Caco-2 (cell line): ENCODE measurements at places on chromosomes 5 and 9.
A peak's percentile ranks its signal among the peaks of the same experiment; 100 is the strongest.

DNA sequence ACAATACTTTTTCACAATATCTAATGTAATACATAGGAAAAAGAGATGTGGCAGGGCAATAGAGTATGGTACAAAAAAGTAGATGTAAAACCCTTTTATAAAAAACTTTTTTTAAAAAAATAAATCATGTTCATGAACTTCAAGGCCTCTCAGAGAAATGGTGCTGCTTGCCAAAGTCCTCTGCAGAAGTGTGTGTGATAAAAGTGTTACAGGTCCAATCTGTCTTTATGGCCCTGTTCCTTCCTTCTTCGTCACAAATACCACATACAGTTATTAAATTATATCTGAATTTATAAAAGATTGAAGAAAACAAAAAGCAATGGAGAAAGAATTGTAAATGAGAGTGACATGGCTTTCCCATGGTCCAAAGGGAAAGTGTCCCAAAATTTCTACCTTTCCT is 21.7 kb upstream of the CCNH start:
- no peak overlapping the region for H3K4me3 ChIP-seq
- no peaks in the 10 kb centered on the region for H3K27me3 ChIP-seq
- H3K27ac ChIP-seq: no peak overlapping the region
- no peaks in the 10 kb centered on the region for H3K36me3 ChIP-seq

DNA sequence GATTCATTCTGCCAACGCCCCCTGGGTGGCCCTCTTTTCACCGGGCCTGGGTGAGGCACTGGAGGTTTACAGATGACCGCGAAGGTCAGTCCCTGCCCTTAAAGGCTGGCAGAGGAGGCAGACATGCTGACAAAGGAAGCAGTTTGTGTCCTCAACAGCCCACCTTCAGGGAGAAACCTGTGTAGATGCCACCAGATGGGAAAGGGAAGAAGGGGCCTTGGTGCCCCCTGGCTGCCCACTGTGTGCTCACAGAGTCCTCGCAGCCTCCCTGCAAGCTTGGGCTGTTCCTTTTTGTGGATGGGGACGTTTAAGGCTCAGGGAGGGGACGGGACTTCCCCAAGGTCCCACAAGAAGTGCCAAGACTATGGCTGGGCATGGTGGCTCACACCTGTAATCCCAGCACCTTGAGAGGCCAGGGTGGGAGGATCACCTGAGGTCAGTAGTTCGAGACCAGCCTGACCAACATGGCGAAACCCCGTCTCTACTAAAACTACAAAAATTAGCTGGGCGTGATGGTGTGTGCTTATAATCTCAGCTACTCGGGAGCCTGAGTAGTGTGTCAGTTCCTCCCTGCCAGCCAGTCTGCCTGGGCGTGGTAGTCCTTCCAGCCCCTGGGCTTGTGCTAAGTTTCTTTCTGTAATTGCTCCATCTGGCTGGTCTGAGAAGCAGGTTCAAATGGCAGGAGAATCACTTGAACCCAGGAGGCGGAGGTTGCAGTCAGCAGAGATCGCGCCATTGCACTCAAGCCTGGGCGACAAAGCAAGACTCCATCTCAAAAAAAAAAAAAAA is 36.2 kb downstream of the NEK6 start:
- peaks cover 15% of the 10 kb centered on the region for H3K4me1 ChIP-seq
- no peak overlapping the region for H3K4me3 ChIP-seq
- peaks cover 2% of the 10 kb centered on the region for H3K36me3 ChIP-seq
- no peaks in the 10 kb centered on the region for H3K27me3 ChIP-seq
- H3K27ac ChIP-seq: peak overlapping the region; percentile 4

GRCh38 chr5:91024727-91025126 is 358.4 kb downstream of the ARRDC3 start:
- H3K4me1 ChIP-seq: peaks cover 13% of the 10 kb centered on the region
- DNase-seq: no peak
- no peaks in the 10 kb centered on the region for H3K27me3 ChIP-seq
- no peak overlapping the region for H3K4me3 ChIP-seq

DNA sequence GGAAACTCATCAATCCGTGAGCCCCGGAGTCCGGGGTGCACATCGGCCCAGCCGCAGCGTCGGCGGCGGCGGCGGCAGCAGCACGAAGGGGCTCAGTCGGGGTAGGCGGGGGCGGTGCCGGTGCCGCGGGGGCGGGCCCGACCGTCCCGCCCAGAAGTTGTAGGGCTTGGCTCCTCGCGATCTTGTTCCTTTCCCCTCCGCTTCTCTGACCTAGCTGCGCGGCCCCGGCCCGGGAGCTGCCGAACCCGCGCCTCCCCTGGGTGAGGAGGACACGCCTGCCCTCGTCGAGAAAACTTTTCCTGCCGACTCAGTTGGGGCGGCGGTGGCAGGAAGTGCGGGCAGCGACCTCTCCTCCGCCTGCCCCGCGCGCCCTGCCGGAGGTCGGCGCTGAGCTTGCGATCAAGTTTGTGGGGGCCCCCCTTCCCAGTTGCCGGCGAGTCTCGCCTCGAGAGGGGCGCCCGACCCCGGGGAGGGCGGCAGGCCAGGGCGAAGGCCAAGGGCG is at the start of gene MAN2A1:
TSS of gene MAN2A1 (plus strand) at position 188 of the 502 bp plus-strand sequence. CDS start 491 bp downstream, outside the sequence.
- H3K4me3 ChIP-seq: peak within 1 kb of the TSS; percentile 86
- 0 out of 2 replicates have a peak, but pooled peaks cover 6% of the 10 kb centered on the region for H3K4me1 ChIP-seq
- H3K27me3 ChIP-seq: no peaks in the 10 kb centered on the region
- H3K36me3 ChIP-seq: no peaks in the 10 kb centered on the region

- H3K4me3 ChIP-seq: no peak overlapping the region
- H3K4me1 ChIP-seq: peaks cover 43% of the 10 kb centered on the region
- no peaks in the 10 kb centered on the region for H3K36me3 ChIP-seq
- DNase-seq: no peak
- H3K27ac ChIP-seq: peak overlapping the region; percentile 70
Measured at GRCh38 chr9:94929369-94929756, 202.9 kb downstream of the AOPEP start.

- H3K4me1 ChIP-seq: peaks cover 16% of the 10 kb centered on the region
- no peaks in the 10 kb centered on the region for H3K27me3 ChIP-seq
- peak overlapping the region; percentile 85 for H3K4me3 ChIP-seq
Measured at GRCh38 chr9:136482046-136482792, 621 bp downstream of the SEC16A start.

DNA sequence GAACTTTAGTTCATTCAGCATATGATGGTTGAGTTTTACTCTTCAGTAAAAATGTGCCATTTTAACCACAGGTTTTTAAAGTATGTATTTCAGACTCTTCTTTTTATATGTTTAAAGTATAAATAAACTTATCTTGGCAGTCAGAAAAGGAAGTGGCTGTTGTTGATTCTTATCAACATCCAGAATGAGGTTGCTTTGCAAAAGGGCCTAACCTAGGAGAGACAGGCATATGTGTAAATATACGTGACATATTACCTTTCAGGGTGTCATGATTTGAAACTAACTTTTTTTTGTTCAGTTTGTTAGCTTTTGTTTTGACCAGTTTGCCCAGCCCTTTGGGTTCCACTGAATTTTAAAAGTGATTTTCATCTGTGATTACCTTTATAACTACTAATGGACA is 7.4 kb downstream of the SMARCA2 start:
- no peaks in the 10 kb centered on the region for H3K4me1 ChIP-seq
- H3K27me3 ChIP-seq: no peaks in the 10 kb centered on the region
- H3K4me3 ChIP-seq: no peak overlapping the region
- H3K27ac ChIP-seq: no peak overlapping the region
- H3K36me3 ChIP-seq: no peaks in the 10 kb centered on the region

GRCh38 chr9:92718086-92719001 is 46.3 kb downstream of the BICD2 start:
- no peaks in the 10 kb centered on the region for H3K27me3 ChIP-seq
- H3K4me1 ChIP-seq: no peaks in the 10 kb centered on the region
- H3K27ac ChIP-seq: no peak overlapping the region
- H3K36me3 ChIP-seq: no peaks in the 10 kb centered on the region; the same call in 1 of the 2 replicates
- no peak for DNase-seq
- no peak overlapping the region for H3K4me3 ChIP-seq

DNA sequence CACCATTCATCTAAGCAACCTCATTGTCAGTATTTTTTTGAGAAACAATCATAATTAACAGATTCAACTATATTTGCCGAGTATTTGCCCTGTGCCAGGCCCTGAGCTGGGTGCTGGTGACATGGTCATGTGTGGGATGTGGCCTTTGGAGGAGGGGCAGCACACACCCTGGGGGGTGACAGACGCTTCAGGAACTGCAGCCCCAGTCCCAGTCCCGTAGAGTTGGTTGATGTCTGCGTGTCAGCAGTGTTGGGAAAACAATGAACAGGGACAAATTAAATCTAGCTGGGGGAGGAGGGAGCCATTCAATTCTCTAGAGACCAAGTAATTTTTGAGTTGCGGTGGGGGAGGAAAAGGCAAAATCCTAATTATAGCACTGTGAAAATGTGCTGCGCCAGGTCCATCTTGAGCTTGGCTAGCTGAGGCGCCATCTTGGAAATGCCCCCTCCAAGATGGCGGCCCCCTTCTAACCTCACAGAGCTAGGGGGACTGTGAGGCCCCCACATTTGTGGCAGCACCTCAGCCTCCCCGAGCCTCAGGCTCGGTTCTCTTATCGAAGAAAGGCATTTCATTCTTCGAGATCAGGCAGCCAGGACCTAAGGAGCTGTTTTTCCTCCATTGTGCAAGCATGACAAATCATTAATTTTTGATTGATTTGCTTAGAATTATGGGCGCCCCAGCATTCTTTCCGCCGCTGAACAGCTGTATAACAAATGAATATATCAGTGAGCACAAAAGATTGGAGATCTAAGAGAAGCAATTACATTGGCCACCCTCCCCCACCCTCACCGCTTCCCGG is 87.8 kb downstream of the ZNF618 start:
- H3K4me3 ChIP-seq: no peak overlapping the region
- H3K27ac ChIP-seq: no peak overlapping the region
- H3K27me3 ChIP-seq: no peaks in the 10 kb centered on the region
- no peak for DNase-seq
- H3K36me3 ChIP-seq: no peaks in the 10 kb centered on the region; the same call in 1 of the 2 replicates

- no peak for DNase-seq
- no peak overlapping the region for H3K4me3 ChIP-seq
- H3K27me3 ChIP-seq: no peaks in the 10 kb centered on the region
Measured at GRCh38 chr5:94072116-94072515, 330.7 kb upstream of the POU5F2 start.

DNA sequence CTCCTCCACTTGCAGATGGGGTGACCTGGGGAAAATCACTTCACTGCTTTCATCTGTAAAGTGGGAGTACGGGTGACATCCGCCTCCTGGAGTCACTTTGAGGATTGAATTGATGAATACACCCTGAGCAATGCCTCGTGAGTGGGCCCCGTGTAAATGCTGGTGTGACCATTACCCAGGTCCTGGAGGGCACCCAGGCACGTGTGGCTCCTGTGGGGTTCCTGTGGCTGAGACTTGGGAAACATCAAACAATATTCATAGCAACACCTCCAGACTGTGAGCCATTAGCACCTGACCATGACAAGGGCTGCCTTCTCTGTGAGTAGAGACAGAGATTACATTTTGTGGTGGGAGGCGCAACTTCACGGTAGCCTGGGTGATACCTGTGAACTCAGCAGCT is 11.4 kb downstream of the MRPL36 start:
- DNase-seq: peak; percentile 15
- H3K4me1 ChIP-seq: no peaks in the 10 kb centered on the region
- H3K4me3 ChIP-seq: no peak overlapping the region
- H3K36me3 ChIP-seq: no peaks in the 10 kb centered on the region
- H3K27me3 ChIP-seq: no peaks in the 10 kb centered on the region

DNA sequence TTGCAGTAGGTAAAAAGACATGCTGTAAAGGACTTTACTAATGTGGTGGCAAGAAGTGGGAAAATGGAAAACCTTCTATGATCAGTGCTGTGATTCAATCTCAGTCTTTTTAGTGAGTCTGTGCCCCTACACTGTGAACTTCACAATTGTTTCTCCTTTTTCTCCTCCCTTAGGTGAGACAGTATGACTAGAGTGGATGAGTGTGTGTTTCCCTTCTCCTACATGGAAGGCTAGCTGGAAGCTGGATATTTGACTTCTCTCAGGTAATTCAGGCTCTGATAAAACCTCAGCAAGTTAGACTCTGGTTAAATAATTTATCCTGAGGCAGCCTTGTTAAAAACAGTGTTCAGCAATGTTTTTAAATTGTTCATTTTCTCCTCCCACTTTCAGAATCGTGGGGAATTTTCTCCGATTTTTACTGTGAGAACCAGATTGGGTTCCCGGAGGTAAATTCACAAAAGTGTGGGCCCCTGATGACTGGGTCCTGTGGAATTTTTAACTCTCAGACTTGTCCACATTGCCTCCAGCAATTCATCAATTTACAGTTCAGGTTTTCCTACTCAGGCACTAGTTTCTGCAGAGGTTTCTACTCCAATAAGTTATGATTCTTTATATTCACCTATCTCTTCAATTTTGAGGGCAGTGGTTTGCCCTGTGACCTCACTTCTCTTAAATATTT is 149.1 kb upstream of the PIK3R1 start:
- no peak overlapping the region for H3K27ac ChIP-seq
- no peak for DNase-seq
- H3K4me3 ChIP-seq: no peak overlapping the region
- H3K36me3 ChIP-seq: no peaks in the 10 kb centered on the region

- H3K27ac ChIP-seq: no peak overlapping the region
- H3K4me3 ChIP-seq: no peak overlapping the region
- DNase-seq: no peak
- no peaks in the 10 kb centered on the region for H3K27me3 ChIP-seq
Measured at GRCh38 chr5:10902145-10902544, 141.1 kb upstream of the DAP start.

DNA sequence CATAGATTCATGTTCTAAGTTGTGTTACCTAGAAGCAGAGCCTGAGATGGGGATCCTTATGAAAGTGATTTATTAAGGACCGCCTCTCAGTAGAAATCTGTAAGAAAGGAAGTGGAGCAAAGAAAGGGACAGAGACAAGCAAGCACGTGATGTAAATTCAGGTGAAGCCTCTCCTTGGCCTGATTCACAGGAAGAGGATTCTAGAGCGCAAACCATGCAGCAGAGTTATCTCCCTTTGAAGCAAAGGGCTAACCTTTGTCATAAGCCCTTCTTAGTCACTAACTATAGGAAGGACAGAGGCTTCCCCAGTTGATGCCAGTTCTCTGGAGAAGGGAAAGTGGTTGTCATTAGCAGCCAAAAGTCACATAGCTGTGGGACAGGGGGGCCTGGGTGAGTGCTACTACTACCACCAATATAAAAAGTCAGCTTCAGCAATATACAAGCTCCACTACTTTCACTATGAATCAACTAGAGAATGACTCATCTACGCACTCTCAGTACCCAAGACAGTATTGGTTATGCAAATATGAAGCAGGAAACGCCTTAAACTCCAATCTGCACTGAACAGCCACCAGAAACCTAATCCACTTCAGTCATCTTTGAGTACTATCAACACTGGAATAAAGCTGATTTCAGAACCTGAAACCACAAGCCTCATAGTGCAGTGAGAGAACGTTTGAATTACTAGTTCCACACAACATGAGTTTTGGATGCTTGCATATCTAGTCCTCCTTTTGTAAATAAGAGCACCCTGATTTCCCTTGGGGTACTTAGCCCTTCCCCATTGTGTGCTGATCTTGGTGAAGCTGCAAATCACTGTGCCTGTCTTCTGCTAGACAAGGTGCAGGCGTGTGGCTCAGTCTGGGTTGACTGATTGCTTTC is 162.7 kb downstream of the ZNF608 start:
- peak overlapping the region; percentile 89 for H3K27ac ChIP-seq
- H3K27me3 ChIP-seq: no peaks in the 10 kb centered on the region
- peaks cover 38% of the 10 kb centered on the region for H3K4me1 ChIP-seq
- no peaks in the 10 kb centered on the region for H3K36me3 ChIP-seq
